ENCODE measurements at places on chromosomes 7 and 10.

- DNase-seq, result no peak
These were observed 52.0 kb upstream of the NPTX2 start for GRCh38 chr7:98565103-98565502.

DNA sequence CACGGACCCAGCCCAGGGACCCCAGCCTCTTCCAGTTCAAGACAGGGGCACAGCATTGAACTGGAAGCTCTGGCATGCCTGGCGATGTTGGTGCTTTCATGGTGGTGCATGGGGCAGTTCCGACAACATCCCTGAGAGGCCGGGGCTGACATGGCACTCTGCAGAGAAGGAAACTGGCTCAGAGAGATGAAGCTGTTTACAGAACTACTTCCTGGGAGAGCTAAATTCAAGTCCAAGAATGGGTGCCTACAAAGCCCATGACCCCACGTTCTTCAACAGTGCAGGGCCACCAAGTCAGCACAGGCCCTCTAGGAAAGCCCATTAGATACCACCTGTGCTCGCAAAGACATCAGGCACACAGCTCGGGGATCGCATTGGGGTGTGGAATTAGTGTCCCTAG, 470.9 kb upstream of the MGMT start:
- no peak for DNase-seq

DNA sequence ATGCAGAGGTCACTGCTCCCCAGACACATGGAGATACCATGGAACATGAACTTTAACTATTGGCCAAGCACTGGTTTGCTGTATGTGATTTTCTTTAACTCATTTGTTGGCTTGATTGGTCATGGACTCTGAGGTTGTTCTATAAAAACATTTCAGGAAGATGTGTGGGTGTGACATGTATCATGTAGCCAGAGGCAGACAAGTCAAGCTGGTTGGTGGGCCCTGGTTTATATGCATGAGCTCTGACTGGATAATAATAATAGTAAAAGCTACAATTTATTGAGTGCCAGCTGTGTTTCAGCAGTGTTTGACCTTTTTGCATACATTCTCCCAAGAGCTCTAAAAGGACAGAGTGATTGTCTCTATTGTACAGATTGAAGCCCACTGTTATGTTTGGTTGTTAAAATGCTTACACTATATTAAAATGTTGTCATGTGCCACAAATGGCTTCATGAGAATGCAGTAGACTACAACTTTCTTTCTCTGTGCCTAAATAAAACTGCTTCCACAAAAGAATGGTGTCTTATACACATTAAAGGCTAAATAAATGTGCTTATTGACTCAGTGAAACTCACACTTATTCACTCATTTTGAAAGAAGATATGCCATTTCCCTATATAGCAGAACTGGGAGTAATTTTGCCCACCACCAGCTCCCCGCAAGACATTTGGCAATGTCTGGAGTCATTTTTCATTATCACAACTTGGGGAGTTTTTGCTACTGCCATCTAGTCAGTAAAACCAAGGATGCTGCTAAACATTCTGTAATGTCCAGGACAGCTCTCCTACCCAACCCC, 243.6 kb upstream of the NFE2L3 start:
- no peak for DNase-seq

DNA sequence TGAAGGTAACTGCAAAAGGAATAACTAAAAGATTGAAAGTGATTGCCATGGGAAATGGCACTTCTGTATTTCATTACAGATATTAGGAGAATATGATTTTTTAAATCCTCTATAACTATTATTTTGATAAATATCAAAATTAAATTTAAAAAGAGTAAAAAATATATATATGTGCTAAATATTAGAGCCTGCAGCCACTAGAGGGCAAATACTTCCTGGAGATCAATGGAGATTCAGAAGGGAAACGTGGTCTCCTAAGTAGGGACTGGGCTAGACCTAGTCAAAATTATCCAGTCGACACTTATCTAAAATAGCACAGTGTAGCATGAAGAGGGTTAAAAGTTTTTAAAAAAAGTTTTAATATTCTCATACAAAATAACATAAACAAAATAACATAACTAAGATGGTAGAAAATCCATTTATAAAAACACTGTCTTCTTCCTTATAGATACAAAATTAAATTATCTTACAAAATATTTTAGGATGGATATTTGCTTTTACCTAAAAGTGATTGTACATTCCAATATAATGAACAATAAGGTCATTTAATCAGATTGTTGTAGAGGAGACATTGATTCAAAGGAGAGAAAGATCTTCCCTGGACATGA, 434.3 kb downstream of the MDFIC start:
- DNase-seq, result no peak

- no peak for DNase-seq
These were observed 8.0 kb downstream of the KLF6 start for GRCh38 chr10:3776796-3777571.

DNA sequence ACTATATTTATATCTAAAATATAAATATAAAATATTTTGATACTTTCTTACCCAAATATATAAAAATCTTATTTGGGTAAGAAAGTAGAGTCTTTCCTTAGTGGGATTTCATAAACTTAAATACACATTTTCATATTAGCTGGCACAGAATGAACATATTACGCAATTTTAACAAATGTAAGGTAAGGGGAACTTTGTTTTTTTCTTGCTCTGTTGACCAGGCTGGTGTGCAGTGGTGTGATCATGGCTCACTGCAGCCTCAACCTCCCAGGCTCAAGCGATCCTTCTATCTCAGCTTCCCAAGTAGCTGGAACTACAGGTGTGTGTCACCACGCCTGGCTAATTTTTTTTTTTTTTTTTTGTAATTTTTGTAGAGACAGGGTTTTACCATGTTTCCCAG, 18.3 kb downstream of the CYP26A1 start:
- no peak for DNase-seq
